Omental fat pad (tissue), 4 donors: ENCODE measurements at places on chromosomes 16 and 17. TPM values are rescaled to one million over a fixed set of nuclear protein-coding genes. Genes with fewer than 3 reads are reported as not detected.

The SNX20 gene
- 3.7 TPM for total RNA-seq

The SLC13A2 gene
- total RNA-seq, result not detected

The GPR139 gene
- total RNA-seq, result not detected

- no peak for DNase-seq
These were observed 7.5 kb upstream of the NOS2 start for GRCh38 chr17:27807567-27808470.

DNA sequence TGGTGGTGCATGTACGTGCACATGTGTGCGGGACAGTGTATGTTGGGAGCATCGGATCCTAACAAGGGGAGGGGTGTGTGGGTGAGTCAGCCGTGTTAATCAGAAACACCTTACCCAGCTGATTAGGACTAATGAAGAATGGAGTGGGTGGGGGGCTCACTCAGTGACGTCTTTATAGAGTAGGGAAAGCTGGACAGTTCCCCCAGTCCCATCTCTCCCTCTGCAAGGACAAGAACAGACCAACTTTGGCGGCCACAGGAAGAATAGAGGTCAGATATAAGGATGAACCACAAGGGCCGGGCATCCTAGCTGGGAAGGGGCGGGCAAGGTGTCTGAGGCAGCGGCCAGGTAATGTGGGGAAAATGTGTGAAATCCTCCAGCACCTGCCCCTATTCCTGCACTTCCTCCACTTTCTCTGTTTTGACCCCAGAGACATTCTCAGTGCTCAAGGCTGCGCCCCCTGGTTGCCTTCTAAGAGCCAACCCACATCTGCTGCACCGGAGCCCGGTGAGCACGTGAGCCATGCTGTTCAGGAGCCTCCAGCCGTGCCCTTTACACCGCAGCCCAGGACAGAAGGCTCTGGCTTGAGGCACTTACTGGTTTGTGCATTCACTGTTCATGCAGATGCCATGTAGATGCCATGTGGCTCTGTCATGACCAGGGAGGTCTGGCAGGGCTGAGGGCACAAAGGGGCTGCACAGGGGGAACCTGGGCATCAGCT is 18.9 kb upstream of the TBX21 start:
- no peak for DNase-seq

- no peak for DNase-seq
These were observed 60.5 kb upstream of the PLCG2 start for GRCh38 chr16:81718637-81719036.

DNA sequence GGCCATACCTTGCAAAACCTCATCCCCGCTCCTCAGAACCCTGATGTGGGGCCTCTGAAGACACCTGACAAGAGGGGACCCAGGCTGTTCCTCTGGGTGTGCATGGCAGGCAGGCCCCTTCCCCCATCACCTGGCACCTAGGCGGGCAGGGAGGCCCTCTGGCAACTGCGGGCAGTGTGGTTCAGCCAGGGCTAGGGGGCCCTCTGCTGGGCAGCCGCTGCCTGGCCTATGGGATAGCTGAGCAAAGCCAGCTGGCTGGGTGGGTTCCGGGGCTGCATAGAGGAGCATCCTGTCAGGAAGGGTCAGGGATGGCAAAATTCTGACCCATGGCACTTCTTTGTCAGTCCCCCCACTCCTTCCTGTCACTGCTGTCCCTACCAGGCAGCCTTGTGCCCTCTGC is 228.7 kb upstream of the ASIC2 start:
- no peak for DNase-seq

DNA sequence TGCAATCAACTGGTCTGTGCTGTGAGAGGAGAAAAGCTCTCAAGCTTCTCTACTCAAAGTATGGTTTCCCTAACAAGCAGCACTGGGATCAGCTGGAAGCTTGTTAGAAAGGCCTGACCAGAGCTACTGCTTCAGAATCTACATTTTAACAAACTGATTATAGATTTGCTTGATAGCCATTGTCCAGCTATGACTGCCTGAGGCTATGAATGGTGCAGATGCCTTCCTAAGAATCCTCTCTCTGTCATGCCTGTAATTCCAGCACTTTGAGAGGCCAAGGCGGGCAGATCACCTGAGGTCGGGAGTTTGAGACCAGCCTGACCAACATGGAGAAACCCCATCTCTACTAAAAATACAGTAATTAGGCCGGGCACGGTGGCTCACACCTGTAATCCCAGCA is 28.6 kb downstream of the PKD1L3 start:
- DNase-seq, result no peak

- DNase-seq, result no peak
These were observed 159.3 kb downstream of the PARN start for GRCh38 chr16:14470788-14471187.

DNA sequence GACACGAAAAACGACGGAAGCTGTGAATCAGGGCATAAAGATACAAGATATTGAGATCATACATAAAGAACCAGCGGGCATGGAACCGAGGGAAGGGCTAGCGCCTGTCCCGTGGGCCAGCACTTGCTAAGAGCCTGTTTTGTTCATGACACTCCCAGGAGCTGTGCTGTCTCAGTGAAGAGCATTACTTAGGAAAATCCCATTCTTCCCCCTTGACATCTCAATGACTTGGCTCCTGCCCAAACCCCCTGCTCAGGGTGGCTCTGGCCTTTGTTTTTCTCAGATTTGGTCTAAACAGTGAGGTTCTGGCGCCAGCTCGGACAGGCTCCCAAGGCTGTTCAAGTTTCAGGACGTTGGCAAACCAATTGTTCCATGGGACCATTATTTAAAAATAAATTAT is 79.1 kb upstream of the SEC14L1 start:
- no peak for DNase-seq

- no peak for DNase-seq
These were observed 8.7 kb downstream of the OGFOD1 start for GRCh38 chr16:56460101-56460500.

DNA sequence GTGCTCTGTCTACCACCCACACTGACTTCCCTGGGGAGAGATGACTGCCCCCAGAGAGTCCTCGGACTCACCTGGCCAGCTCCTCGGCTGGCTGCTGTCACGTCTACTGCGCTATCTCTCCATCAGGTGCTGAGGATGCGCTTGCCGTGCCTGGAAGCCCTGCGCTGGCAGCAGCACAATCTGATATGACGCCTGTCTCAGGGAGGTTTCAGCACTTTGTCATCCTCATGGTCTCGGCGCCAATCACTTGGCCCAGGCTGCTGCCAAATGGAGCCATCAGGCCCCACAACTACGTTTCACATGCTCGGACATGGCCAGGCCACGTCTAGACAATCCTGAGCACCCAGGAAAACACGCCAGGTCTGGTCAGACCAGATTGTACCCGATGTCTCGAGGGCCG is 46.7 kb downstream of the FOXL1 start:
- no peak for DNase-seq

DNA sequence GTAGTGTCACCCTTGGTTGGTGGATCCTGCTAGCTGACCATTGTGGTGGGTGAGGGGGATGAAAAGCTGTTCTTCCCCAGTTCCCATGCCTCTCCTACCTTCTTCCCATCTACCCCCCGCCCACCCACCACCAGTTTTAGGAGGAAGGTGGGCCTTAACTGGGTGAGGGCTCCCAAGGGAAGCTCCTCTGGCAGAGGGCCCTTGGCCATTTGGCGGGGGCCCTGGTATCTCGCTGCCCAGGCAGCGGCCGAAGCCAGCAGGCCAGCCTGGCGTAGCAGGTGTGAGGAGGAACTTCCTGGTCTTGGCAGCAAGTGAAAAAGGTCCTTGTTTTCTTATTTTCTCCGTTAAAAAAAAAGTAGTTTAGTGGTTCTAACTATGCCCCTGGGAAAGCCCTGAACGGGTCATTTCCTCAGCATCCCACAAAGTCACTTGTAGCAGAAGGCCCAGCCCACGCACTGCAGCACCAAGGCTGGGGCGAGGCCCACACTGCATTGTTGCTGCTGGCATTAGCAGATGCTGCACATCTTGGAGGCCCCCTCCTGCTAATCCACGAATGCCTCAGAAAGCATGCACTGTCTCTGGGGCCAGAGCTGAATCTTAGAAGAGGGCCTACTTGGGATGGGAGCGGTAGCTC is 72.5 kb downstream of the MPRIP start:
- no peak for DNase-seq

The SDR42E1 gene
- total RNA-seq, result 1.8 TPM

DNA sequence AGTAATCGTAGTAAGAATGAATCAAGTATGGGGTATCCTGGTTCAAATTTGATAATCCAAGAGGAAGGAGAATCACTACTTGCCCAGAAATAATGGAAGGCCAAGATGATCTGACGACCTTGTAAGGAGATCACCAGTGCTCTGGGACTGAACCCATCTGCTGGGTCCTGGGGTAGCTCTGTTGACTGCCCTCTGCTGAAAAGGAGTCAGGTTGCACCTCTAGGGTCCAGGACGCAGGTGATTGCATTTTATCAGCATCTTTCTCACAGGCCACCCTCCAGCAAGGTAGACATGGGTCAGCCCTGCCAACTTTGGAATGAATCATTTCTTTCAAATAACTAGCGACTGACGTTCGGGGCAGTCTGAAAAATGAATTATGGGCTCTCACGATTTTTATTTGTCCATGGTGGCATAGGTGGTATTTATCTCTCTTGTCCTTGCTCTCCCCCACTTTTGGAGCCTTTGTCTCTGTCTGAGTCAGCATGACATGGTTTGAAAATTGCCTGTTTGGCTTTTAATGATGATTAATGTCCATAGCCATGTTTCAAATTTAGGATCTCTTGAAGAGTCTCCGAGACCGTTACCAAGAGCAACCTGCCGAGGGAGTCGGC is 163.7 kb downstream of the MSI2 start:
- no peak for DNase-seq

DNA sequence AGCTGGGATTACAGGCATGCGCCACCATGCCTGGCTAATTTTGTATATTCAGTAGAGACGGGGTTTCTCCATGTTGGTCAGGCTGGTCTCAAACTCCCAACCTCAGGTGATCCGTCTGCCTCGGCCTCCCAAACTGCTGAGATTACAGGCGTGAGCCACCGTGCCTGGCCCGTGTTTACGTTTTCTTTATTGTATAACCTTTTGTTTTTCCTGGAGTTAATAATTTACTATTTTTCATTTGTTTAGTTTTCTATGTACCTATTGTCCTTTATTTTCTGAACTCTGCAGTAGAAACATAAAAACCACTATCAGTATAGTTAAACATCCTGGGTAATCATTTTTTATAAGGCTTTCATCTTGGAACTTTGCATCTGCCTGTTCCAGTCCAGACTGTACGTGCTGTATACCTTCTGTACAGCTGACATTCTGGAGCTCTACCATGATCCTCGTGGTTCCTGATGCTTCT is 73.6 kb downstream of the PPM1E start:
- no peak for DNase-seq

The MMP2 gene
- 456 TPM for total RNA-seq

- no peak for DNase-seq
These were observed 10.8 kb upstream of the ADGRG1 start for GRCh38 chr16:57617604-57618111.

The PSMD7 gene
- total RNA-seq, result 81.7 TPM

DNA sequence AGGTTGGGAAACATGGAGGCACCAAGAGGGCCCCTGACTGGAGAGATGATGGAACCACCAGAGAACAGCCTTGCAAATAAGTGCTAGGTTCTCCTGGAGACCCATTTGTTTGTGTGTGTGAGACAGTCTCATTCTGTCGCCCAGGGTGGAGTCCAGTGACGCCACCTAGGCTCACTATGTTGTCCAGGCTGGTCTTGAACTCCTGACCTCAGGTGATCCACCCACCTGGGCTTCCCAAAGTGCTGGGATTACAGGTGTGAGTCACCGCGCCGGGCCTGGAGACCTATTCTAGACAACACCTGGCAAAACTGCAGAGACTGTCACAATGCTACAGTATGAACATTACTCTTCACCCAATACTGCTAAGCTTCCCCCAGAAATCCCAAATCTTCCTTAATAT is 1.5 kb downstream of the NPLOC4 start:
- no peak for DNase-seq

The PIMREG gene
- not detected for total RNA-seq

- no peak for DNase-seq
These were observed 17.5 kb downstream of the GRIN2C start for GRCh38 chr17:74842146-74842598.

The CHST4 gene
- 0.82 TPM for total RNA-seq

The CTRB1 gene
- not detected for total RNA-seq

- DNase-seq, result no peak
These were observed 24.8 kb downstream of the HS3ST3B1 start for GRCh38 chr17:14325618-14326167.

- DNase-seq, result no peak
These were observed 311.7 kb downstream of the PMP22 start for GRCh38 chr17:14953405-14953804.

GRCh38 chr16:55370762-55371482 is 46.9 kb downstream of the IRX6 start:
- DNase-seq, result no peak

The GDPD1 gene
- 0.24 TPM for total RNA-seq

DNA sequence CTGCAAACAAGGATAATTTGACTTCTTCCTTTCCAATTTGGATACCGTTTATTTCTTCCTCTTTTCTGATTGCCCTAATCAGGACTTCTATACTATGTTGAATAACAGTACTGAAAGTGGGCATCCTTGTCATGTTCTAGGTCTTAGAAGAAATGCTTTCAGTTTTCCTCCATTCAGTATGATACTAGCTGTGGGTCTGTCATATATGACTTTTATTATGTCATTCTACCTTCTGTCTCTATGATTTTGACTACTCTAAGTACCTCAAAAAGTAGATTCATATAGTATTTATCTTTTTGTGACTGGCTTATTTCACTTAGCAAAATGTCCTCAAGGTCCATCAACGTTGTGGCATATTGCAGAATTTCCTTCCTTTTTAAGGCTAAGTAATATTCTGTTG is 111.5 kb upstream of the RBBP6 start:
- DNase-seq, result no peak

The SOCS7 gene
- 10.2 TPM for total RNA-seq

The SOX9 gene
- 0.50 TPM for total RNA-seq

The SPEM3 gene
- not detected for total RNA-seq

- DNase-seq, result no peak
These were observed 474 bp downstream of the CLN3 start for GRCh38 chr16:28491230-28491969.

- DNase-seq, result no peak
These were observed 7.0 kb upstream of the UBE2Z start for GRCh38 chr17:48901241-48901640.

GRCh38 chr17:61574542-61575351 is 16.3 kb downstream of the NACA2 start:
- DNase-seq, result no peak

GRCh38 chr17:67129283-67129682 is 84.9 kb downstream of the CACNG1 start:
- no peak for DNase-seq

DNA sequence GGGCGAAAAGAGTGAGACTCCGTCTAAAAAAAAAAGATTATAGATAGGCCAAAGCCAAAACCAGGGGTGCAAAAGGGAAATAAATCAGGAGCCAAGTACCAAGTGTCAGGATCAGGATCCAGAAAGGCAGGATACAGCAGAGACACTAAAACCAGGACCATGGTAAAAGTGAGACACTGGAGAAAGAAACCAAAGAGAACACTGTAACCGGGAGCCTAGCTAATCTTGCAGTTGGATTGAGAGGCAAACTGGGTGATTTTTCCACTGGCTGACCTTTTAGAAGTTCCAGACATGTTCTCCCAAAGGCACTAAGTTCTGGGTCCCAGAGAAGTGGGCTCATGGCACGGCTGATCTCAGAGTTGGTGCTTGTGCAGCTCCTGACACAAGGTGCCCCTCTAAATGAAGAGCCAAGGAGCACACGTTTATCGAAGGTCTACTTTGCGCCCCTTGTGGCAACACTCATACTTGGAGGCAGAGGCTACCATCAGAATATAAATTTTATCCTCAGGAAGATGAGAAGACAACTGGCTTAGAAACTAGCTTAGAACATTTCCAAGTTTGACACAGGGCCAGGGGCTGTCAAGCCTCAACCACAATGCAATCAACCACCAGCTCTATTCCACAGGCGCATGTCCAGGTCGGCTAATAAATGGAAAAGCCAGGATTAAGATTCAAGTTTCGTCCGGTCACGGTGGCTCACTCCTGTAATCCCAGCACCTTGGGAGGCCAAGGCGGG is 27.5 kb upstream of the HELZ start:
- no peak for DNase-seq
